ENCODE measurements at places on chromosomes 4 and X.

- DNase-seq = no peak
Measured at GRCh38 chr4:54971474-54971950, 153.9 kb downstream of the KDR start.

DNA sequence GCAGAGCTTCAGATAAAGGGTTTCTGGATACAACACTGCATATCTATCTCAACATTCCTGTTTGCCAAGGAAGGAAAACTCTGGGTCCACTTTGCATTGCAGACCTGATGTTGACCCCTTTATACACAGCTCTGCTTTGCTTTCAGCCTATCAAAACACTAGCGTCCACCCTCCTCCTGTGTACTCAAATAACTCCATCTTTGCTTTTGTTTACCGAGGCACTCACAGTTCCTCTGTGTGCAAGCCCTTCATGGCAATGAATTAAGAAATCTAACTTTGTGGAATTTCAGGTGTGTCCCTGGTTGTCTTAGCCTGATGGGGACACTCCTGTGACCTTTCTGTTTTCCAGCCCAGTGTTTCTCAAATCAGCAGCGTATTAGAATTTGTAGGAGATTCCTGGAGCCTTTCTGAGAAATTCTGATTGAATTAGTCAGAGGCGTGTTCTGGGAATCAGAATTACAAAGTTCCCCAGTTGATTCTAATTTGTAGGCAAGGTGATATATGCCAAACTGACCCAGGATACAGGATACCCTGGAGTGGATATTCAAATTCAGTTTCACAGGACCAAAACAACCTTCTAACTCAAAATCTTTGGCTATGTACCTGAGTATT, 68.6 kb downstream of the DTHD1 start:
- DNase-seq = no peak

- no peak for DNase-seq
Measured at GRCh38 chrX:85815203-85815751, 232.1 kb downstream of the CHM start.

- no peak for DNase-seq
Measured at GRCh38 chr4:64001229-64001898, 407.9 kb downstream of the TECRL start.

GRCh38 chr4:186719925-186720694, 3.5 kb downstream of the FAT1 start:
- DNase-seq = no peak

DNA sequence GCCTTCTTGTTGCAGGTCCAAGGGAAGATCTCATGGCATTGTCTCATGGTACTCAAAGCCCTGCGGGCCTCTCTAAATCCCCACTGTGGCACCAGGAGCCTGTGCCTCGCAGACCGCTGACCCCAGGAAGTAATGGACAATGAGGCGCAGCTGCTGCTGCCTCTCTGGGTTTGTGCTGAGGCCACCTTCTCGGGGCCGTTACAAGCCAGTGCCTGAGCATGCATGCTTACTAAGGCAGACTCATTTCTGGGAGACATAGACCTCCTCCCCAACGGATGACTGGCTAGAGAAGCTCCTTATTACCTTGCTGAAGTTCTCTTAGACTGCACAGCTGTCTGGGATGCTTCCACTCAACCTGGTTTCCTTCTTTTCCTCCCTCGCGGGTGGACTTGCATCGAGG, 1.3 kb downstream of the BDH2 start:
- DNase-seq = no peak

DNA sequence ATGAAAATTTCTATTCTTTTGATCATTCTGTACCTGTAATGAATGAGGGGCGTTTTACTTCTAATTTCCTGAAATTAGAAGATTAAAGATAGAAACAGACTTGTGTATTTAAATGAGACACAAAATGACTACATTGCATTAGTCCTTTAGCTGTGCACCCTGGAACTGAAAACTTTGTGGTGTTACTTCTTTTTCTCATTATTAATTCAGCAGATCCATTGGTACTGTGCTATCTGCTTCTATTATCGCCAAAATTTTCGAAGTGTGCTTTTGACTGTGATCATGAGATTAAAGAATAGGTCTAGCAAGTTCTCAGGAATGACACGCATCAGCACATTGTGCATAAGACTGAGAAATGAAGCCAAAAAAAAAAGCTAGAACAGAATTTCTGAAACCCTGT, 1938.9 kb upstream of the TENM3 start:
- no peak for DNase-seq

- no peak for DNase-seq
Measured at GRCh38 chrX:153727123-153727931, 2.7 kb downstream of the ABCD1 start.

DNA sequence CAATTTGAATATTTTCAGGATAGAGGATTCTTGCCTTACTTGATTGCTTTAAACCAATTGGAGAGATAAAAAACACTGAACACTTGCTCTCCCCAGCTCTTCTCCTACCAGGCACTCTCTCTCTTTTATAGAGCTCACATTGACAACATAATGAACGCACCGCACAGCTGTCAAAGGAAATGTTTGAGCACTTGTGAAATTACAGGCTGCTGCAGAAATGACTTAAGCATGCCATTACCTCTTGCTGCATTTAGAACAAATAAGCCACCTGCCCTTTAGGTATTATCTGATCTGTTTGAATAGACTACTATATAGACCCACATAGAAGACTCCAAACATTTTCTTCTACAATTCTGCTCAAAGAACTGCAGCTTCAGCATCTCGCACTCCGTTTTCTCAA, 227.7 kb downstream of the C4orf33 start:
- no peak for DNase-seq

DNA sequence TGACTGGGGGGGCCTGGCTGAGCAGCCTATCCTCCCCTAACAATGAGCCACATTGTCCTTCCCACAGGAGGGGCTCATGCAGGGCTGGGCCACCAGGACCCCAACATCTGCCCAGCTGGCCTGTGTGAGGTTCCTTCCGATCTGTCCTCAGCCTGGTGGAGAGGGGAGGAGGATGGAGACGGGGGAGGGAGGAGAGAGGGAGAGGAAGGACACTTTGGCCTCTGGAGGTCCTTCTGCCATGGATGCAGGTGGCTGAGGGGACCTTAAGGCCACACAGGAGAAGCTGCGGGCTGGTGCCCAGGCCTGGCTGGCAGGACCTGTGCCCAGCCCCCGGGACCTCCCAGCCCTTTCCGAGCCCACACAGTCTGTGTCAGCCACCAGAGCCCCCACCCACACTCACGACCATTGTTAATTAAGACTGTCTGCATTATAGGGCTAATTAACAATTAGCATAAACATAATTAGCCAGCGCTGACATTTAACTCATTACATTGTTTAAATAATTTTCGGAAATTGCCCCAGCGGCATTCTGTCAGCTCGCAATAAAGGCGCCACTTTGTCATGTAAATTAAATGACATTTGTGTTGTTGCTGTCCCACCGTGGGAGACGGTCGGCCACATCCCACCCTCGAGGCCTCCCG, 53.0 kb upstream of the NKX1-1 start:
- DNase-seq = no peak

- DNase-seq = no peak
Measured at GRCh38 chr4:137032222-137032621, 500.1 kb downstream of the PCDH18 start.

DNA sequence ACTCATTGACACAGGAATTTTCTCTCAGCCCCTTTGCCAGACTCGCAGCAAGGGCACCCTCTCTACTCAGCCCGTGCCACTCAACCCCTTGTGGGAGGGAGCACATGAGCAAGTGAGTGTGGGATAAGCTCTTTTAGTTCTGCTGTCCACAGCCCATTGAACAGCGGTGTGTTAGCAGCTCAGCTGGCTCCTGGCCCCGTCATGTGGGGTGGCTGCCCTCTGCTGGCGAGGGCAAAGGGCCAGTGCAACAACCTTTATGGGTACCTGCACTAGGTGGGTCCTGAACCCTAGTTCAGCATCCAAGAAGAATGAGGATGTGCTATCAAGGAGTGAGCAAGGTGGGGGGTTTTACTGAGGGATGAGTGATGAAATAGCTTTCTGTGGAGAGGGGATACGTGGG, 85.0 kb upstream of the ZNF81 start:
- no peak for DNase-seq

GRCh38 chr4:25213347-25213979, 20.4 kb upstream of the PI4K2B start:
- DNase-seq = no peak
